Stimulated activated CD4-positive, alpha-beta T cell treated with anti-CD3 and anti-CD28 coated beads, Interleukin-4, amount 100 ng/mL, for 48 hours (primary cell): ENCODE measurements at places on chromosomes 16 and 17.

DNA sequence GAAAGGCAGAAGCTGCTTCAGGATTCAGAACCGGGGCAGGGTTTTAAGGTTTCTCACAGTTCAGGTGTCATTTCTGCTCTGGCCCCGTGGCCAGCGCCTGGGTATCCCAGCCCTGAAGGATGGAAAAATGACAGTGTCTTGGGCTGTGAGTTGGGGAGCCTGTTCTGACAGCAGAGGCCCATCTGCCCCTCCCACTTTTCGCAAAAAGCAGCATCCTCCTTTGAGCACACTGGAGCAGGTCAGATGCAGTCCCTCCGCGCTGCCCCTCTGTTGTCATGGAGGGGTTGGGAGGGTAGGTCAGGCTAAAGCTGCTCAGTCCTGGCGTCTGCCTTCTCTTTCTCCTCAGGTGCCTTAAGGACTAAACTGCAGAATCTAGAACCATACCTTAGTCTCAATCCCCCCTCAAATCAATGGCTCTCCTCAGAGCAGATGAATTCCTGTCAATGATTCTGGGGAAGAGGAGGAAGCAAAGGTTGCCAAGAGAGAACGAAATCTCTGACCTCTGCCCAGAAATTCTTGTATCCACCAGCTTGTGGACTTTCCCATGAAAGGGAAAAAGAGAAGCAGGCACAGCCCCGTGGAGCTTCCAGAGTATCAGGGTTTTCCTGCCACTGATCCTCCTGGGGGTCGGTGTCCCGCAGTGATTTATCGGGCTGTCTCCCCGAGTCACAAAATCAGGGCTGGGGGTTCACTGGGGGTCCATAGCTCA is 7.3 kb downstream of the NEUROD2 start:
- DNase-seq, result no peak

- no peak for DNase-seq
These were observed 13.9 kb upstream of the OR1F1 start for GRCh38 chr16:3173892-3174617.

DNA sequence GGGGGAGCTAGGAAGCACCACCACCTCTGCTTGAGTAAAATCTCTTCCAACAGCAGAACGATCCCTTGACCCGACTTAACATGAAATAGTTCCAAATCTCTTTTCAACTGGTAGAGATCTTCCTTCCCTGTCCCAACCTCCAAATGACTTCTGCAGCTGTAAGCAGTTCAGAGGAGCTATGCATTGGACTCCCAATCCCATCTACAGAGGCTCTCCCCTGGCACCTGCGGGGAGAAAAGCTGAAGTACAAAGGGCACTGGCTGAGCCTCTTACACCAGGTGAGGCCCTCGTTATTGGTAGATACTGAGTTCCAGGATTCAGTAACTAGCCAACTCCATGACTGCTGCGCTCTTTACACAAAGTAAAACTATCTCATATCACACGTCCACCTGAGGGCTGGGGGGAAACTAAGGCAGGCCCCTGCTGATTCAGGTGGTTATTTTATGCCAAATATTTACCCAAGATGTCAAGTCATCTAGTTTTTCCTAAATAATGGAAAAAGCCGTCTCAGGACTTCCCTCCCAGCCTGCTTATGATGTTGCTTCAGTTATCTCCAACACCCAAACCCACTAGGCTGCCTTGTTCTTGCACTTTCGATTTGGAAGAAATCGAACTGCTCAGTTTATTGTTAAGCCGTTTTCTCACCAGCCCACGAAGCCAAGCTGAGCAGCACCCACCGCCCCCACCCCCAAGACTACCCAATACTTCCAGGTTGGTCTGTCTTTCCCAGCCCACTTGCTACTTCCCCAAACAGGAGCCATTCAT is 3.2 kb downstream of the ACTG1 start:
- DNase-seq, result no peak

DNA sequence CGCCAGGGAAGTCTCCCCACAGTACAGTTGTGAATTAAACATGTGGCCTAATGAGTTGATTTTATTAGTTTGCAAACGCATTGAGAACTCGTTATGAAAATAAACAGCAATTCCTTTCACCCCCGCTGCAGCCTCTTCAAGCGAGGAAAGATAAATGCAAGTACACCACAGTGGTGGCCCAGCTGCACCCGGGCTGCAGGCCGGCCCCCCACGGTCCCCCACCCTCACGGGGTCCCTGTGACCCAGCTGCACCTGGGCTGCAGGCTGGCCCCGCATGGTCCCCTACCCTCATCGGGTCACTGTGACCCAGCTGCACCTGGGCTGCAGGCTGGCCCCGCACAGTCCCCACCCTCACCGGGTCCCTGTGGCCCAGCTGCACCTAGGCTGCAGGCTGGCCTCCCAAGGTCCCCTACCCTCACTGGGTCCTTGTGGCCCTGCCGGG is 32.2 kb downstream of the SDK2 start:
- no peak for DNase-seq

DNA sequence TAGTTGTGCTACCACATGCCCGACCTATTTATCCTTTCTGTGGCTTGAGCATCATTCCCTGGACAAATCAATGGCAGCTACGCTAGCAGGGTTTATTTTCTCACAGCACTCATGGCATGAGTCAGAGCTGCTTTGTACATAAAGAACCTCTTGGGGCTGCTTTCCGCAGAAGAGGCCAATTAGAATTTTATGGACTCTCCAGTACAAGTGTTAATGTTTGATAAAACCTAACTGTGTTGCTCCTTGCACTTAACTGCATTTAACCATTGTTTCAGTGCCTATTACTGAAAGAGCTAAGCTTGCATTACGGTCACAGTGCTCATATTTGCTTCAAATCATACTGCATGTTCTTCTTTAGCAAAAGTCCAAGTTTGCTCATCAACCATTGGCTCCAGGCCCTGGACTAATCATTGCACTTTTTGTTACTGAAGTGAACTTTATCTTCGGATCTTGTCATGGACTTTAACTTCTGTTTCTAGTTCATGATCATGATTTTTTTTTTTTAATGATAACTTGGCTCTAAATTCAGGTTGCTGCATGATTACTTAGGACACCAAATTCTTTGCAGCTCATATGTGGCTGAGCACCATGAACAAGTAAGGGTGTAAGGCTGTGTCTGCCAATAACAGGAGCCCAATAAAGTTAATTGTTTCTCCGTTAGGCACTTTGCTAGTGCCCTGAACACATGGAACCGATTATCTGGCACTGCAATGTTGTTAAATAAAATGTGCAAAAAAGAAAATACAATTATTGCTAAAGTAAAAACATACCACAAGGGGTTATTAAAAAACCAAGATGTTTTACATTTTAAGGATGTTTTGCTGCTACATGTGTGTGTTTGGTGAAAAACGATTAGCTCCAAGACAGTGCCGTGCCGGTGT is 492.2 kb downstream of the KCNJ2 start:
- DNase-seq, result no peak
